RCC 7860 (cell line): ENCODE measurements at places on chromosomes 6 and 20.
A peak's percentile ranks its signal among the peaks of the same experiment; 100 is the strongest.

GRCh38 chr6:1820165-1820564 is 210.4 kb downstream of the FOXC1 start:
- DNase-seq = no peak

- no peak for DNase-seq
Observed at GRCh38 chr20:59340201-59340885, 39.9 kb downstream of the EDN3 start.

DNA sequence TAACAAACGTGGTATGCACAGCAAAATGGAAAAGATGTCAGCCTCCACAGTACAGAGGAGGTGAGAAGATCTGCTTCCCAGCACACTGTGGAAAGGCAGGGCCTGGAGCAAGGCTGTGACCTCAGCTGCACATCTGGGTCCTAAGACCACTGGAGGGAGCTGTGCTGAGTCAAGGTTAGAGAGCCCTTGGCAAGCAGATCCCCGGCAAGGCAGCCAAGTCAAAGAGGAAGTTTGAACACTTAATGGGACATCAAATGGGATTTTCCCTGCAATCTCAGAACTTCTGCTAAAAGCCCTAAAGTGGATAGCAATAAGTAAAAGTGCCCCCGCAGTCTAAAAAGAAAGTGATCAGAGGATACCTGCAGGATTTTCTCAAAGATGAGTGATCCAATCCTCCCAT is 39.5 kb downstream of the UNC5CL start:
- peak; percentile 48 for DNase-seq

- no peak for DNase-seq
Observed at GRCh38 chr6:169632841-169633240, 69.0 kb downstream of the WDR27 start.

GRCh38 chr20:63689046-63690002 is 7.1 kb upstream of the TNFRSF6B start:
- DNase-seq = no peak

GRCh38 chr6:37538107-37538506 is 38.4 kb upstream of the CCDC167 start:
- no peak for DNase-seq

- DNase-seq = no peak
Observed at GRCh38 chr20:41379551-41379950, 12.9 kb upstream of the EMILIN3 start.

DNA sequence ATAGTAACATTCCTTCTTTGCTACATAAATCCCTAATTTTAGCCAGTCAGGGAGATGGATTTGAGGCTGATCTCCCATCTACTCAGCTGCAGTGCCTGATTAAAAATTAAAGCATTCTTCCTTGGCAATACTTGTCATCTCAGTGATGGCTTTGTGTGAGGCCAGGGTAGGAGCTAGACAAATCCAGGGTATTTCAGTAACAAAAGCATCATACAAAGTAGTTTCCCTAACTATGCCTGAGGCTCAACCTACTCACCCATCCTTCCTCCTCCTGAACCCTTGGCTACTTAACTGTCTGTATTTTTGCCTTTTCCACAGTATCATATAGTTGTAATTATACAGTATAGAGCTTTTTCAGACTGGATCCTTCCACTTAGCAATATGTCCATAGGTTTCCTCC is 37.7 kb downstream of the HLA-DRB5 start:
- no peak for DNase-seq

DNA sequence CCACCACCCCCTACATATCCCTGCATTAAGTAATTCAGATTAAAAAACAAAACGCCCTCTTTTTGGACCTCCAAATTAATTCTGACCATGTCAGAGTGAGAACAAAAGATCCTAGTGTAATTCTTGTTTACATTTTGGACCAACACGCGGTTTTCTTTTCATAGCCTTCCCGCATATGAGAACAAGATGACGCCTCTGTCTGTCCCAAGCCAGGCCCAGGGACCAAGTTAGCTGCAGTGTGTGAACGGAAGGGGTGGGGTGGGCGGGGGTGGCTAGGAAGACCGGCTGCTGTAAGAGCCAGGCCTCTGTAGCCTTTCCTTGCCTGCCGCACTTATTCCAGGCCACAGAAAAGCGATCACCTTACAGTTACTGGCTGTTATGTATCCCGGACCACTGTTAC is 68.0 kb downstream of the PLCG1 start:
- DNase-seq = no peak

DNA sequence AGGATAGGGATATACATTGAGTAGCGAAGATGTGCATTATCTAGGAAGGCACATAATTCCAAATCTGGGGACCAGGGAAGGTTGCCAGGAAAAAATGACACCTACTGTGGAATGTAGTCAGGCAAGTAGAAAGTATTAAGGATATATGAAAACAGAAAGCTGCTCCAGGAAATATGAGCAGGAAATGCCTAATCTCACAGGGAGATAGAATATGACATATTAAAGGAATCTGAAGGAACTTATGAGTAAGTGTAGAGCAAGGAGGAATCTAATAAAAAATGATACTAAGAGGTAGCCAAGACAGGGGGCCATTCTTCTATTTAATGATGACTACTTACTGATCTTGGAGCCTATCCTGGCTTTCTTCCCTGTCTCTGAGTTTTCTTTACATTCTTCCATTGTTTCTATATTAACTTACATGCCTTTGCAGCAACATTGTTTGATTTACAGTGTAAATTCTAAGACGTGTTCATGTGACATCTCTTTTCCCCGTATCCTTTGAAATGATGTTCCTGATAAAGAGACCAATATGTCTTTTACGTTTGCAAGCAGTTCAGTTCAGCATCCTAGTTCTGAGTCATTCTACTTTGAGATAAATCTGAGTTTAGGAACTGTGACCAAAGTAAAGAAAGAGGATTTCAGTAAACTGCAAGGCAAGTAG is 58.6 kb downstream of the TINAG start:
- peak; percentile 10 for DNase-seq

- DNase-seq = no peak
Observed at GRCh38 chr20:51720384-51720783, 47.8 kb downstream of the ATP9A start.

DNA sequence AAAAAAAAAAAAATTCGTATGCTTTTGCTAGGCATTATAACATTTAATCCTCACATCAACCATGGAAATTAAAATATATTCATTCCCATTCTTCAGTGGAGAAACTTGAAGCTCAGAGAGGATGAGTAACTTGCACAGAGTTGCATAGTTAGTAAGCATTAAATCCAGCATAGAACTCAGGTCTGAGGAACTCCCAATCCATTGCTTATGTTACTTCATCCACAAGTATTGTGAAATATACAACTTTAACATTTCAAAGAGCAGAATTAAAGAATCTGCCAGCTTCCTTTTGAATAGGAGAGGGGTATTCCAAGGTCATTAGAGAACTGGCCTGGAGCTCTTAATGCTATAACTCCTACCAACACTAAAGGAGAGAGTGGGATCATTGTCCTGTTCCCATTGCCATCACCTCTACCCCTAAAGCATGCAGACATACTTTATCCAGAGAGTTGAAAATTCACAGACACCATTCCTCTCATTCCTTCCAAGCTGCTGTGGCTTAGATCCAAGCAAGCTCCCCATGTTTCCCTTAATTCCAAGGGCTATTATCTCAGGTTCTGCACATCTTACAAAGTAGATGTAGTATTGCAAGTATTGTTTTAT is 91.9 kb downstream of the FLRT3 start:
- no peak for DNase-seq

DNA sequence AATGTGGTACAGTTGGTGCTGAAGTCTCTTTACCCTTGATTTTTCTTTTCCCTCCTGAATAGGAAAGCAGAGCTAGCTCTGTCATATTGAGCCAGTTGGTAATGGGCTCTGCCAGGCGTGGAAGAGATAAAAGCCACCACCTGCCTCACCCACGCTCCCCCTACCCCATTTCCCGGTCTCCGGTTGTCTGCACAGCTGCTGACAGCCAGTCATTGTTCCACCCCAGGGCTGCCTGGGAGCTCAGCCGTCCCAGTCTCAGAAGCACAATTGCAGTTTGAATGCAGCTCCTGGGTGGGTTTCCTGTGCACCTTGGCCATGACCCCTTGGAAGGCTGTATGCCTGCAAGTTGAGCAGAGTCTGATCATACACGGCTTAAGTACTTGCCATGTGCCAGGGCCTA is 675.2 kb upstream of the FLRT3 start:
- no peak for DNase-seq

- DNase-seq = peak; percentile 35
Observed at GRCh38 chr20:43843096-43843964, 71.3 kb upstream of the TOX2 start.

DNA sequence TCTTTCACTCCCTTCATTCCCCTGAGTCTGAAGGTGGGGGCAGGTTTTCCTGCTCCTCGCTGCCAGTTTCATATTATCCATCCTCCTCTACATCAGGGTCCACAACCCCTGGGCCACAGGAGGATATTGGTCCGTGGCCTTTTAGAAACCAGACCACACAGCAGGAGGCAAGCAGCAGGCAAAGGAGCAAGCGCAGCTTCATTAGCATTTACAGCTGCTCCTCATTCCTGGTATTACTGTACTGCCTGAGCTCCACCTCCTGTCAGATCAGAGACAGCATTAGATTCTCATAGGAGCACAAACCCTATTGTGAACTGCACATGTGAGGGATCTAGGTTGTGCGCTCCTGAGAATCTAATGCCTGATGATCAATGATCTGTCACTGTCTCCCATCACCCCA is 380.3 kb downstream of the ARHGAP18 start:
- no peak for DNase-seq

DNA sequence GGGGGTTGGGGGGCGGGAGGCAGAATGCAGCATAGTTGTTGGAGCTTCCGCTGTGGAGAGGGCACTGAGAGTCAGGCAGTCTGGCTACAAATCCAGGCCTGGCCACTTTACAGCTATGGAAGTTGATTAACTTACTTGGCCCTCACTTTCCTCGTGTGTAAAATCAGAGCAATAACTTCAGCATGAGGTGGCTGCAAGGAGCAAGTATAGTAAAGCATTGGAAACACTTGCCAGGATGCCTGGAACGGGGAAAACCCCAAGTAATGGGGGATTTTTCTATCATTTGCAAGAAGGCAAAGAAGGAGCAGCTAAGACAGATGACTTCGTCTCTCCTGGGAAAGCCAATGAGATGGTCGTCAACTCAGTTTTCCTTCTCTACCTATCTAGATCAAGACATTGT is 35.8 kb downstream of the AGPAT4 start:
- DNase-seq = peak; percentile 36

GRCh38 chr6:11039040-11039439 is 5.1 kb downstream of the ELOVL2 start:
- no peak for DNase-seq

GRCh38 chr6:150184850-150185731 is 42.2 kb downstream of the PPP1R14C start:
- DNase-seq = no peak

- DNase-seq = no peak
Observed at GRCh38 chr6:129481706-129482105, 228.3 kb downstream of the ARHGAP18 start.

DNA sequence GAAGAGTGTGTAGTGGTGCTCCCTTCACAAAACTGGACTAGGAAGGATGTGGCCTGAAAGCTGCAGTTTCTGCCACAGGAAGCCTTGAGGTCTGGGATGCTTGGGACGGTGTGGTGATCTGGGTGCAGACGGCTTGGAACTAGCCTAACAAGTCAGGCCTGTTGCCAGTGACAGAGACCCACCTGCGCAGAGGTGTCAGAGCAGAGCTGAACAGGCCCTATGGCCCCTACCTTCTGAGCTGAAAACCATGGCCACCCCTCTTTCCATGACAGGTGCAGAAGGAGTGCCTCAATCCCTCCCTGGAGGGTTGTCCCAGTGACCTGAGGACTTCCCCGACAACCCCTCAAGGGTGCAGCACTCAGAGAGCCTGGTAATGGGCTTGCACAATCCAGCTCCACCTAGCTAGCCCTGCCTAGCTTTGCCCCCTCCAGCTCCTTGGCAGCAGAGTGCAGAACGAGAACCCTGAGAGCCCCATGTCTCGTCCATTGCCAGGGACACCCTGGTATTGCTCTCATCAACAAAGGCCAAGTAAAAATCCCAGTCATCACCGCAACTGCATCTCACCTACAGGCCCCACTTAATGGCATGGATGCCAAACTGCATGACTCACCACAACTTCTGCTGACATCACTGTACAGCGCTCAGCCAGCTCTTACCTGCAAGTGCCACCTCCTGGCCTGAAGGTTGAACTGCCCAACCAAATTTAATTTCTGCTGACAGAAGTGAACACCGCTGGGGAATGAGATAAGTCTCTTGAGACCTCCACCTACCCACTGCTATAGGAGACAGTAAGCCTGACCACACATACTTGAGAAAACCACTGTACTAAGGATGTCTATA is 563.1 kb downstream of the TFAP2A start:
- peak; percentile 80 for DNase-seq

GRCh38 chr6:75546381-75546780 is 52.8 kb upstream of the FILIP1 start:
- no peak for DNase-seq

DNA sequence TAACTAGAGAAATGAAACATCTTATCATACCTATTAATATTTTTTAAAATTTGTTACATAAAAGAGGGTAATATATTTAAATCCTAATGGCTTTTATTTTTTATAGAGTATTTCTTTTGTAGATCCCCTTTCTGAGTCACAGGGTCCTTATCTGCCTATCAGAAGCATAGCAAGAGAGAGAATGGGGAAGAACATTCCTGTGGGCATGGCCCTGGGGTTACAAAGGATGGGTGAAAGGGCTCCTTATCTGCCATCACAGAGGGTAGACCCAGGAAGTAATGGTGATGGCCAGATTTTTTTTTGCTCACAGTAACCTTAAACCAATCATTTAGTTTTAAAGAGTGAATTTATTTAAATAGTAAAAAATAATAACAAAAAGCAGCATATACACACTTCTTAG is 582.1 kb upstream of the HTR1E start:
- DNase-seq = no peak

DNA sequence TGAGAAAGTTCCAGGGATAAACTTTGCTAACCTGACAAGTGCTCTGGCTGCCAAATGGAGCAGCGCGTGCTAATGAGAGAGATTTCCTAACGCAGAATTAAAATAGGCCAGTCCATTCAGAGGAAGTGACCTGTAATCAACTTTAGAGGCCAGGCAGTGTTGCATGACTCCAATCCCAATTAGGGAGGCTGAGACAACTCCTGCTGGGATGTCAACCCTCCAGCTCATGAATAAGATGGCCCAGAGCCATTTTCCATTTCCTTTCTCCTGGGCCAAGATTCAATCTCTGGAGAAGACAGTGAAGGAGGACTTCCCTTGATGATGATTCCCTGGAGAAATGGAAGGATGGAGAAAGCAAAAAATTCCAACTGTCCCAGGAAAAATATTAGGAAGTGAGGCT is 241.5 kb upstream of the RNF24 start:
- DNase-seq = no peak

DNA sequence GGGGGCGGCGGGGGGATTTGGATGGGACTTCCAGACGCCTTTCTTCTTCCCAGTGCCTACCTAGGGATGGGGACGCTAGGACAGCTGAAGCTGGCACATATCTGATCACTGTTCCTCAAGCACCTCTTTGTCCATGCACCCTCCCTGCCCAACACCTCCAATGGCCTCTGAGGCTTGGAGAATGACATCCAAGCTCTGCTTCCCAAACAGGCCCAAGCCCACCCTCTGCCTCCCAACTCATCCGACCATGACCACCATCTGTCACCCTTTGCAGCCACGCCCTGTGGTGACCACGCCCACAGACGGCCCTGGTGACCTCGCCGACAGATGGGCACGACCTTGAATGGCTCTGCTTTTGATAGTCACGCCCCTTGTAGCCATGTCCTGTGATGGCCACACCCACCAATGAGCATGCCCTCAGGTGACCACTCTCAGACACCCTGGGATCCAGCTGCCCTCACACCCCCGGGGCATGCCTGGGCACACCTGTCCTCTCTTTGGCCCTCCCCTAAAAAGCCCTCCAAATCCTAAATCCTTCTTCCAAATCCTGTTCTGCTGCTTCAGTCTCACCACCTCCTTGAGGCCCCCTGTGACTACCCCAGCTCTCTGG is 51.0 kb downstream of the SSR1 start:
- DNase-seq = no peak

- no peak for DNase-seq
Observed at GRCh38 chr6:65410309-65410708, 296.7 kb downstream of the EYS start.
